Endothelial cell of umbilical vein (primary cell): ENCODE measurements at places on chromosomes 11 and 22.

DNA sequence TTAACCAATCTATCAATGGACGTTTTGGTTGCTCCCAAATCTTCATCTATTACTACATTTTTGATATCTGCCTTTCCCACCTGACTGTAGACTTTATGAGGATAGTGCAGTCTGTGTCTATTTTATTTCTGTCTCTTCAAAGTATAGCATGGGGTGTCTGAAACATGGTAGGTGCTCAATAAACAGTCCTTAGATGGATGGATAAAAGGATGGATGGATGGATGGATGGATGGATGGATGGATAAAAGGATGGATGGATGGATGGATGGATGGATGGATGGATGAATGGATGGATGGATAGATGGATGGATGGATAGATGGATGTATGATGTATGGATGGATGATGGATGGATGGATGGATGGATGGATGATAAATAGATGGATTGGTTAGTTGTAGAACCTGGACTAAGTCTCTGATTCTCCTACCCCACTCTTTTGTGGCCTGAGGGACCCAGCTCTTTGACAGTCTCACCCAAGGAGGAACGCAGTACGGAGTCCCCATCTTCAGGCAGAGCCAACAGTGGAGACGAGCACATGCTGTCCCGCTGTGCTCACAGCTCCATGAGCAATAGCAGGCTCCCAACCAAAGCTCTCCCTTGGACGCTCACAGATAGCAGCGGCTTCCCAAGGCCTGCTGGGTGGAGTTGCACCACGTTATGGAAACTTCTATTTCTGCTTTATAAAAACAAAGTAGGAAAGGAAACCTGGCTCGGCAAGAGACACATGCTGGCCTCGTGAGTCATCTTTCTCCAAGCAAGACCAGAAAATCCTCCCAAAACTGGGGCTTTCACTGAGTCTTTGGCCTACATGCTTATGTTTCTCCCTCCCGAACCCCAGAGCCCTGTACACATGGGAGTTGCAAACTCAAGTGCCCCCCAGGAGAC is 448.0 kb downstream of the MIAT start:
- peak; percentile 80 for DNase-seq

DNA sequence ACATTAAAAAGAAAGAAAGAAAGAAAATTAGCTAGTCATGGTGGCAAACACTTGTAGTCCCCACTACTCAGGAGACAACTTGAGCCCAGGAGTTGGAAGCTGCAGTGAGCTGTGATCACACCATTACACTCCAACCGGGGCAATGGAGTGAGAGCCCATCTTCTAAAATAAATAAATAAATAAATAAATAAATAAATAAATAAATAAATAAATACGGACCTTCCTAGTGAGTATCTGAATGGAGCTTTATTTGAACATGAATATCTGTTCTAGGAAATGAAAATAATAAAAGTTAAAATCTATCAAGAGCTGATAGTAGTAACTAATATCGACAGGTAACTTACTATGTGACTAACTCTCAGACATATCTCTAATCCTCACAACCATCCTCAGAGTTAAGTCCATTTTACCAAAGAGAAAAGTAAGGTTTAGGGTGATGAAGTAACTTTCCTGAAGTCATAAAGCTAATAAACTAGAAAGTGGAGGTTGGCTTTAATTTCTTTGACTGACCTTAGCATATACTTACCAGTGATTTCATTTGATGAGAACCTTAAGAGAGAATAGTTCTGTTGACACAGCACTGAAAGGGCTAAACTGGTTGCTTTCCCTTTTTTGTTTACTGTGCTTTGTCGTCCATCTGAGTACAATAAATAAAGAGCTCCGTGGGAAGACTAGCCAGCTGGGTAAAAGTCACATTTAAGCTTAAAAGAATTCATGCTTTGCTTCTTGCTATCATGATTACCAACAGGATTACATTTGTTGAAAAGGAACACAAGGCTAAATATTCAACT is 22.4 kb downstream of the ENTHD1 start:
- no peak for DNase-seq

DNA sequence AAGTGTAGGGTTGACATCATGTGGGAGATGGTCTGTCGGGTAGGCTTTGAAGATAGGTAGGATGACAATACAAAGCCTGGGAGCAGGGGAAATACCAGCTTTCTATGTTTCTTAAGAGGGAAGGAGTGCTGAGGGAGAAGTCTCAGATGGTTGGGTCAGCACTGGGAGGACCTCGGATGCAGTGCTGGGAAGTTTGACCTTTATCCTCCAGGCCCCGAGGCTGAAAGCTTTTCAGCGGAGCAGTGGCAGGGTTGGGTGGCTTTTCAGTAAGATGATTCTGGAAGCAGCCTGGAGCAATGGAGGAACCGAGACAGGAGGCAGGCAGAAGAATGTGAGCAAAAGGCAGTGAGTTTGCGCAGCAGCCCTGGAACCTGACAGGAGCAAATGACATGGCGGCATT is 43.5 kb upstream of the MYO18B start:
- no peak for DNase-seq

DNA sequence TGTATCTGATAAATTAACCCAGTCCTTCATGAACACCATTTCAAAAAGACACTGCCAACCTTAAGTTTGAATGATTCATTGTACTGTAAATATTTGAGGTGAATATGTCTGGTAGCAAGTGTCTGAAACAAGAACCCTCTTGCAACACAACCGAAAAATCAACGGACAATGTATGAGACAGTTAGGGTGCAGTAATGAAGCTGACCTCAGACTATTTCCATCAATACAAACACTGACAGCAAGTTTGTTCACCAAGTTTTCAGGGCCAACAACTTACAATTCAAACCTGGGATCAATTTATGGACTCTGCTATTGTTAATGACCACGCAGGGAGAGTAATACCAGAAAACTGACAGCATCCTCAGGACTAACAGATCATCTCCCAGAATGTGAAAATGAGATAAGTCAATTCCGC is 126.3 kb downstream of the CADM1 start:
- no peak for DNase-seq

DNA sequence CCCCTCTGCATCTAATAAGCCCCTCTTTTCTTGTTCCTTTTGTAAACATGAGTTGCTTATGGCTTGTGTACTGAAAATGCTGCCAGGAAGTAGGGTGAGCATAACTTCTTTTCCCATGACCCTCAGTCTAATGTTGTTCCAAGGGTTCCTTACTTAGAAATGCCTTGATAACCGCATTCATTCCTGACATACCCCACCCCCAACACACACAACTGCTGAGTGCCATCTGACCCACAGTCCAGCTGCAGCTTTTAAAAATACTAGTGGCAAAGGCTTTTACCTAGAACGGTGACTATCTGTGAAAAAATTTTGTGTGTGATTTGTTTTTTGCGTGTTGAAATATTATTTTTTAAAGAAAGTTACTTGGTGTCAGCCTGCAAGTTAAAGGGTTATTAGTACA is 52.6 kb downstream of the ARHGAP42 start:
- DNase-seq, result peak; percentile 88

GRCh38 chr11:28535677-28536076 is 427.5 kb downstream of the METTL15 start:
- no peak for DNase-seq

DNA sequence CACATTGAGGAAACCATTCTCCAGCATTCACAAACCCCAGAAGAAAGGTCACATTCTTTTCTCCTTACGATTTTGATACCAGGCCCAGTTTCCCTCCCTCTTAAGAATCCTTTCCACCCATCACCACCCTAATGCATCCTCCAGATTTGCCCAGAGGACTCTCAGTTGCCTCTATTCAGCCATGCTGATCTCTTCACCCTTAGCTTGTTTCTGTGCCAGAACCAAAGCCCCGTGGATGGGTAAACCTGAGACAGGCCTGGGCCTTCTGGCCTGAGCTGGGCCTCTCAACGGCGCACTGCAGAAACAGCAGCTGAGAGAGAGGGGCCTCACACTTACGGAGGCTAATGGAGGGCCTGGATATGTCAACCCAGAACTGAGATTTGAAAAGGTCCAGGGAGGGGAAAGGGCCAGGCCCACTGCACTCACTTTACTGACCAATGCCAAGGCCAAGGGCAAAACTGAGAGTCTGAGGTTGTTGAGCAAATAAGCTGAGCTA is 32.2 kb upstream of the OAF start:
- no peak for DNase-seq
